OCI-LY7 (cell line): ENCODE measurements at places on chromosomes 7 and 10.

DNA sequence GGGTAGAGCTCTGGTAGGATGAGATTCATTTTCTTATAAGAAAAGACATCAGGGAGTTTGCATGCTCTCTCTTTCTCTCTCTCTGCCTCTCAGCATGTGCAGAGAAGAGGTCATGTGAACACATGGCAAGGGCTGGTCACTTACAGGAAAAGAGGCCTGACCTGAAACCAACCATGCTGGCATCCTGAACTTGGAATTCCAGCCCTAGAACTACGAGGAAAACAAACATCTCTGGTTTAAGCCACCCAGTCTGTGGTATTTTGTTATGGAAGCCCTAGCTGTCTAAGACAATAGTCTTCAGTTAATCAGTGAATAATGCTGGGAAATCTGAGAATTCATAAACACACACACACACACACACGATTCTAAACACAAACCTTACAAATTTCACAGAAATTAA lies 1104.2 kb upstream of the LRRN3 start:
- DNase-seq, result no peak

GRCh38 chr10:47209466-47209865 lies 90.5 kb upstream of the GDF10 start:
- no peak for DNase-seq

DNA sequence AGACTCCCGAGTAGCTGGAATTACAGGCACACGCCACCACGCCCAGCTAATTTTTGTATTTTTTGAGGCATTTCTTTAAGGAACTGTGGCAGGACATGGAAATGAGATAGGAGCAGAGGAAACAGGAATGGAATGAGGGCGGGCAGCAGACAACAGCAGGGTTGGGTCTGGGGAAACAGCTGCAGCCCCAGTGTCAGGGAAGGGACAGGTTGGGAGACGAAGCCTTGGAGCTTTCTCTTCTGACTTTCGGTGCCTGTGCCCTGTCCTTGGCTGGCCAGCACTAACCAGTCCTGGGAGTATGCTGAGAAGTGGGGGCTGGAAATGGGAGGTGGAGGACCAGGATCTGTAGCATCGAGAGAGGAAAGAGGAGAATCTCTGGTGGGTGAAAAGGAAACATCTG lies 47.4 kb downstream of the ATOH7 start:
- no peak for DNase-seq

DNA sequence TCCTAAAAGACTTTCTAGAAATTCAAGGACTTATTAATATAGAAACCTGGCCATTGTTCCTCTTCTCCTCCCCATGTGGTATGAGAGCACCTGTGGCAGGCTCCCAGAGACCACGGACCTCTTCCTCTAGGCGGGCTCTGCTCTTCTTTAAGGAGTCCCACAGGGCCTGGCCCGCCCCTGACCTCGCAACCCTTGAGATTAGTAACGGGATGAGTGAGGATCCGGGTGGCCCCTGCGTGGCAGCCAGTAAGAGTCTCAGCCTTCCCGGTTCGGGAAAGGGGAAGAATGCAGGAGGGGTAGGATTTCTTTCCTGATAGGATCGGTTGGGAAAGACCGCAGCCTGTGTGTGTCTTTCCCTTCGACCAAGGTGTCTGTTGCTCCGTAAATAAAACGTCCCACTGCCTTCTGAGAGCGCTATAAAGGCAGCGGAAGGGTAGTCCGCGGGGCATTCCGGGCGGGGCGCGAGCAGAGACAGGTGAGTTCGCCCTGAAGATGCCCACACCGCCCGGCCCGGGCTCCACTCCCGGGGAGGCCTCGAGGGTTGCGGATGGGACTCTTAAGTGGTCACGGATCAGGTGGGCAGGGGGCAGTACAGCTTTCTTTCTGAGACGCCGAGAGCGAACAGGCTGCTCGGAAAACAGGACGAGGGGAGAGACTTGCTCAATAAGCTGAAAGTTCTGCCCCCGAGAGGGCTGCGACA lies at the start of gene SLC26A4:
TSS of gene SLC26A4 (plus strand) at position 448 of the 700 bp plus-strand sequence. CDS start 814 bp downstream, outside the sequence.
- DNase-seq, result no peak

DNA sequence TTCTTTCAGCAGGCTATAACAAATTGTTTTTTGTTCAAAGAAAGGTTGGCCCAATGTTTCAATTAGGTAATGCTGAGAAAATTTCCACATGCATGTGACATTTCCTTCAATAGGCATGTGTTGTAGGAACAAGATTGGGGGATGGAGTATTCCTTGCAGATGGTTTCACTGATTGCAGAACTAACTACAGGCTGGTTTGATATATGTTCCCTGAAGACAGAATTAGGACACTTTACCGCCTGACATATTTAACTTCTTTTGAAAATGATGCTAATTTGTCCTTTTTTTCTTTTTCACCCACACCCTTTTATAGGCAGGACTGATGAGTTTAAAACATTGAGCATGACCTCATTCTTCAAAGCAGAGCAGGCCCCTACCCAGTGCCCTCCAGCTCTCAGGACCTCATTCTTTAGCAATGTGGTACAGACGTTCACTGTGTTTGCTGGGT lies 163.3 kb downstream of the CPED1 start:
- no peak for DNase-seq

GRCh38 chr7:154928136-154929005 lies 74.6 kb downstream of the PAXIP1 start:
- peak; percentile 90 for DNase-seq

DNA sequence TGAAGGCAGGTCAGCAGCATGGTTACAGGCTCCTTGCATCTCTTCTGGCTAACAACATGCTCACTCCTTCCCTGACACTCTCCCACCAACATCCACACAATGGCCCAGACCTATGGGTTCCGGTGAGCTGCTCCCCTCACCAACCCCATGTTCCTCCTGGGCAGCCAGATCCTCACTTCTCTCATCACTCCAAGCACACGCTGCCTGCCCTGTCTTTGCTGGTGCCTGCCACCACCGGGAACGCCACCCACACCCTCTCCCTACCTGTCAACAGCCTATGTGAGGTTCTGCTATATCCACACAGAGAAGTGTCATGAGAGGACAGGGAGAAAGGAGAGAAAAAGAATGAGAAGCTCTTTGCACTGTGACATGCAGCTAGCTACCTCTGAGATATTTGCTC lies 14.6 kb downstream of the PARP12 start:
- DNase-seq, result no peak

GRCh38 chr7:143454091-143454680 lies 10.9 kb downstream of the TAS2R60 start:
- no peak for DNase-seq

DNA sequence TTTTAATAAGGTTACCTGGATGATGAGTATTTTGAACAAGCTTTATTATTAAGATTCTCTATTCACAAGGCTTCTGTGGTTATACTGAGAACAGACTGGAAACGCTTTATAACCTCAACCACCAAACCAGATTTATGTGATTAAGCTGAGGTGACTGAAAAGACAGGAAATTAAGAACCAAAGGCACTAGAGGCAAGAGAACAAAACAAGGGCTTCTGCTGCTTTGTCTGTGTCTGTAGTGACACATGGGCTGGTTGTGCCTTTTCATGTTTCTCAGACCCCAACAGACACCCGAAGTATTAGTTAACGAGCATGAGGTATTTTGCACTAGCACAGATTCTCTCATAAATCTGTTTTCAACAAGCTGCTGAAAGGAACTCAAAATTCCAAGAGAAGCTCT lies 64.4 kb downstream of the RAPGEF5 start:
- no peak for DNase-seq

DNA sequence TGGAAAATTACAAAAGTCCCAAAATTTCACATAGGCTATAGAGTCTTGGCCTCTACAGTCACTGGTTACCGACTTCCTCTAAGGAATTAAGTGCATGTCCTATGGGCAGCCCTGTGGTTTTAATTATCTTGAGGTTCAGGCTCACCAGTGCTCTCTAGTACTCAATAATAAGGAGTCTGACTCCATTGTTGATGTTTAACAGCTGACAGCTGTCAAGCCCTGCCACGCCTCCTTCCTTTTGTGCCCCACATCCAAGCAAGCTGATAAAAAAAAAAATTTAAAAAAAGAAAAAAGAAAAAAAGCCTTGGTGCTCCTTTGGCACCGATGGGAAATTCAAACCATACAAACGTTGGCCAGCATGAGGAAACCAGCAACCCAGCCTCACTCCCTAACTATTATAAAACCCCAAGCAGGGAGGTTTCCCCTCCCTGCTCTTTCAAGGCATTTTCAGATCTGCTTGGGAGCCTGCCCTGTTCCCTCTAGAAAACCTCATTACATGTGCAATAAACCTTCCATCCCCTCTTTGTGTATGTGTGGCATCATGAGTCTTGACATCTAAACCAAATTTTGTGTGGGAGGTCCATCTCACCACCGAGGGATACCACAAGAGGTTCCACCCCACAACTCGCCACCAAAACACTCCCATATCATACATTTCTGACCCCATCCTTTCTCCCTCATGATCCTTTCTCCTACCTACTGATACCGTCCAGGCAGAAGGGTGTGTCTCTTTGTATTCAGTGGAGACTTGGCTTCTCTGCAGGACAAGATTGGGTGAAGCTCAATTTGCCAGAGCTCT lies 70.9 kb upstream of the CCDC71L start:
- DNase-seq, result no peak

GRCh38 chr7:2974093-2974819 lies 69.4 kb downstream of the CARD11 start:
- DNase-seq, result no peak

GRCh38 chr7:120691915-120692314 lies 166.0 kb downstream of the TSPAN12 start:
- no peak for DNase-seq

- DNase-seq, result no peak
These were observed 98.2 kb downstream of the UNCX start for GRCh38 chr7:1330801-1331425.

DNA sequence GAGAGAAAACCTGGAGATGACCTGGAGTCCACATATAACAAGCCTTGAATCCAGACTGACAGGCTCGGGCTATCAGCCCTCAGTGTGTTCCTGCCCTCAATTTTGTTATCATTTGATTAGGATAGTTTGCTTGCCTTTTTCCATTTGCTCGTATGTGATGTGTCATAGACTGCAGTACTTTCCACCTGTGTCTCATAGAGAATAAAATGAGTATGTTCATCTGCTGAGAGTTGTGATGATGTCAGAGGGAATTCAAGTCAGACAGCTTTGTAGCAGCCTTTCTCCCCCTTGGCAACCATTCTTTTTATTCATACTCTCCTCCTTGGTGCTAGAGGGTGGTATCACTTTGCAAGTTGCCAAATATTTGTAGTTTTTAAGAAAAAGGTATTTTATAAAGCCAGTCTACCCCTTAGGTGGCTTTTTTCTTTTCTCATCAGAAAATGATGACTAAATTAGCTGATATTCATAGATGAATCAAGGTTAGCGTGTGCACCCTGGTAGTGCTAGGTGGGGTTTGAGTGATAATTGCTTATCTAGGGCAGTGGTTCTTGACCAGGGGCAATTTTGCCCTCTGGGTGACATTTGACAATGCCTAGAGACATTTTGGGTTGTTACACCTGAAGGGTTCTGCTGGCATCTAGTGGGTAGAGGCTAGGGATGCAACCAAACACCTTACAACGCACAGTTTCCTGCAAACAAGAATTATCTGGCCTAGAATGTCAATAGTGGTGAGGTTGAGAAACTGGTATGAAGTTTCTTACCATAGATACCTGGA lies 5.4 kb downstream of the SGPL1 start:
- peak; percentile 11 for DNase-seq

DNA sequence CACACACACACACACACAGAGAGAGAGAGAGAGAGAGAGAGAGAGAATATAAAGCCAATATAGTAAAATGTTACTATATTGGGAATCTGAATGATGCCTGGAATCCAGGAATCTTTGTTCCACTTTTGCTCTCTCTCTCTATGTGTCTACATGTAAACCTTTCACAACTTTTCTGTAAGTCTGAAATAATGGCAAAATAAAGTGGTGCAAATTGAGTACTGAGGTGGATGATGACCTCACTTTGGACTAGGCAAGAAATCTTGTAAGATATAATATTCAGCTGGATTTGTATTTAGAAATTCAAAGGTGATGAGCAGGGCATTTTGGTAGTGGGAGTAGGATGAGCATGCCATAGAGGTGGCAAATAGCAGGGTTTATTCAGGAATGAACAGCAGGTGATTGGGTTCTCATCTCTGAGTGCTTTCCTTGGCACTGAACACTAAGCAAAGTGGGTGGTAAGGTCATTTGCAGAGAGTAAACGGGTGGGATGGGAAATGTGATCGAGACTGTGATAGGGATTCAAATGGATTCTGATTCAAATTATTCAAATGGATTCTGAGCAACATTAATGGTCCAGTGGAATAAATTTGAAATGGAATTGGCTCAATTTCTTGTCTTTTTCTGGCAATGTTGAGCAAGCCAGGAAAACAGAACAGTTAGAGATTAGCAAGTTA lies 9.7 kb upstream of the ANLN start:
- no peak for DNase-seq

DNA sequence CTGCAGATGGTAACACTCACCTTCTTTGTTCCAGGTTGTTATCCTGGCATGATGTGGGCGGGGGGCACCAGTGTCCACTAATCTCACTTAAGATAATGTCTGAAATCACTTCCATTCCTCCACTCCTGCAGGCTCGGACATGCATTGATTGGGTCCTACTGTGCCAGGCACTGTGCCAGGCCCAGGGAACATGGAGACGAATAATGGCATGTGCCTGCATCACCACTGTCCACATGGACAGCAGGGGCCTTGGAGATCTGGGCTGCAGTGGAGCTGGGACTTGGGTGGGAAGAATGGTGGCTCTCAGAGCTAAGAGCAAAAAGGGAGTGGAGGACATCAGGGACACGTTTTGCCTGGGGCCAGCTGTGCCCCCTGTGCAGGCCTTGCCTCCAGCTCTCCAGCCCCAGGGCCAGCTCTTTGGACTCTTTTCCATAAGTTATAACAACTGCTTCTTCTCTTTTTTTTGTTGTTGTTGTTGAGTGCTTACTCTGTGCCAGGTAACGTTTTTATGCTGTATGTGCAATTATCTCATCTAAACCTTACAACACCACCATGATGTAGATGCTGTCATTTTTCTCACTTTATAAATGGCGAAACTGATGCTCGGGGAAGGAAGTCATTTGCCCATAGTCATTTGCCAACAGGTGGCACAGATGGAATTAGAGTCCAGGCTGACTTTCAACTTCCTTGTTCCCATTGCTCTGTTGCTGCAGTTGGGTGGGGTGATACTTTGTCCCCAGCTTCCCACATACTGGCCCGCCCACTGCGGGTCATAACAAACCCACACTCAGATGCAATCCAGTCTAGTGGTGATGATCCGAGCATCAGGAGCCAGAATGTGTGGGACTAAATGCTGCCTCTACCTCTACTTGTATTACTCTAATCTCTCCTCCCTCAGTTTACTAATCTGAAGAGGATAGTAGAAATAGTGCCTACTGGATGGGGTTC lies 19.1 kb downstream of the PLPP4 start:
- no peak for DNase-seq

- DNase-seq, result no peak
These were observed 74.6 kb downstream of the WAPL start for GRCh38 chr10:86446987-86447386.
